Iris pigment epithelial cell (primary cell): ENCODE measurements at places on chromosomes 4 and X.

- no peak for DNase-seq
Observed at GRCh38 chr4:88567591-88567990, 24.7 kb upstream of the HERC3 start.

DNA sequence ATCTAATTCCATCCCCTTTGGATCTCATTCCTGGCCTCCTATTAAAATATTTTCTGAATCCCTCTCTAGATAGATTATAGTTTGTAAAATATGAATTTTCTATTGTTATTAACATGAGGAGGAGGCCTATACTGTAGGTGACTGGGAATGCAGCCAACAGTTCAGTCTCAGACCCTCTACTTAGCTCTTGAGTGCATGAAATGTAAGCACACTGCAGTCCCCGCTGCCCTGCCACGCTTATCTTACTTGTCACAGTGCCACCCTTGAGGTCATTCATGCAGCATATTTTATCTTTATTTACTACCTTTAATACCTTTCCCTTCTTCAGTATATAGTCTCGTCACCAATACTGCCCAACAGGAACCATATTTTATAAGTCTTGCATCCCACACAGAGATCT, 151.0 kb downstream of the CAMK2D start:
- no peak for DNase-seq

DNA sequence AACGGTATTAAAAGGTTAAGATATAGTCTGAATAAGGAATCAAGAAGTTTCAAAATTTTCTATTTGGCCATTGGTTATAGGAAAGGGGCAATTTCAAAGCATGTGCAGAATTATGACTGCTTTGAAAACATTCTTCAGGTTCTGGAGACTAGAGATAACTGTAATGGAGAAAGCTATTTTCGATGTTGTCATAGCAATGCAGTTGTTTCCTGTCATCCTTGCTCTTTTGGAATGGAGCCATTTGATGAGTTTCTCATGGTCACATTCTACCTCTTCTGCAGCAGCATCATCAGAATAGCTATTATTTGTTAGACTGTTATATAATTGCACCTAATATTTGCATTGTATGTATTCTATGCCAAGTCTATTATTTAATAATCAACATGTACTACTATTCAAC, 368.2 kb upstream of the NR3C2 start:
- DNase-seq = no peak

DNA sequence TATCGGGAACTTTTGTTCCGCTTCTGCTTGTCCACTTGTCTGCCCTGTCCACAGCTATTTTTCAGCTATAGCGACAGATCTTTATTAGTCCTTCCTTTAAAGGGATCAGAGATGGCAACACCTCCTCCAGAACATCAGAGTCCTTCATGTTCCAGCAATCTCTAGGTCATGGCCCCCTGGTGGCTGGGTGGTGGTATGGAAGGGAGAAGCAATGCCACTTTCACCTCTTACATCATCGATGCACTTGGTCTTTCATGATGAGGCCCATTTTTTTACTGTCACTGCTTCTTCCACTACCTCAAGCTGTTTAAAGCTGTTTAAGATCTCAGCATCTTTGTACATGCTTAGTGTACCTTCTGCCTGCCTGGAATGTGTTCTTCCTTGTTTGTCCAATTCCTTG, 106.7 kb downstream of the ARHGAP6 start:
- DNase-seq = no peak

- DNase-seq = peak; percentile 71
Observed at GRCh38 chrX:24149351-24150050, at the start of gene ZFX. ZFX (plus strand) TSS chrX:24149729; CDS start chrX:24172743, 23,014 bp downstream.

DNA sequence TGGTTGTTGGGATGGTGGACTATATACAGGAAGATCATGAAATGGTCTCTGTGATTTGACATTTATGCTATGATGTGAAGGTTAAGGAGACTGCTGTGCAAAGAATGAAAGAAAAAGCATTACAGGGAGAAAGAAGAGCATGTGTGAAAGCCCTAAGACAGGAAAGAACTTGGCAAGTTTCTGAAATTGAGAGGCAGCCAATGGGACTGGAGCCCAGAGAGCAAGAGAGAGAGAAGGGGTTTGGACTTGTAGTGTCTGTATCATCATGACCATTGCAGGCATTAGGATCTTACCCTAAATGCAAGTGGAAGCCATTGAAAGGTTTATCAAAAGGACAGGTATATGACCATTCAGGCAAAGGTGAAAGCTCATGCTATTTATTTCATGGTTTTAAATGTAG, 147.1 kb downstream of the NAA11 start:
- no peak for DNase-seq

DNA sequence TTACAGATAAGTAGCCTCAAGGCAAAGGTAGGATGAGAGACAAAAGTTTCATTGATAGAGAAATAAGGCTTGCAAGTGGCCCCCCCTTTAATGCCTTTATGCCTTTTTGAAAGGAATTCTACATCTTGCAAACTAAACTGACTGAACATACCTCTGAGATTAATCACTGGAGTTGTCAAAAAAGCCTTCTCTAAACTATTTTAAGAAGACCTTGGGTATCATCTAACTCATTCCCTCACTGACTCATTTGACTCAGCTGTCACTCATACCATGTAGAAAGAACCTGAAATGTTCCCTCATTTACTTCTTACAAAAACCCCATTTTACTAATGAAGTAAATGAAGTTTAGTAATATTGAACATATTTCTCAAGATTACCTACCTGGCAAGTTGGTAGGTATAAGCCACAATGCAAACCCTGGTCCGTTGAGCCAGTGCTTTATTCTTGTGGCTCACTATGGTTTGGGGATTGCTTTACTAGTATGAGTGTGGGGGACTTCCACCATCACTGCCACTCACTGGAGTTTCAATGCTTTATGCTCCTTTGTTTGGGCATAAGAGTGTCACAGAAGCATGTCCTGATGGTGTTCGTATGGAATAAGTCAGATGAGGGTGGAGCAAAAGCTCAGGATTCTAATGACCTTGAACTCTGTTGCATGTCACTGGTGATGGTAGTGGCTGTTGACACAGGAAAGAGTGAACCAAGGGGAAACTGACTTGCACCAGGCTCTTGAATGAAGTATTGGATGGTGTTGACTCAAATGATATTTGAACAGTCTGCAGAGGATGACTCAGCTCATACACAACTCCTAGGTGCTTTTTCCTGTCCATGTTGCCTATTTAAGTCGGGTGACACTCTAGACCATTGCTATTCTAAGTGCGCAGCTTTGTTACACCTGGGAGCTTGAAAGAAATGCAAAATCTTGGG, 305.5 kb upstream of the EMCN start:
- peak; percentile 71 for DNase-seq

GRCh38 chr4:159070742-159071141, 32.1 kb upstream of the RAPGEF2 start:
- peak; percentile 92 for DNase-seq

DNA sequence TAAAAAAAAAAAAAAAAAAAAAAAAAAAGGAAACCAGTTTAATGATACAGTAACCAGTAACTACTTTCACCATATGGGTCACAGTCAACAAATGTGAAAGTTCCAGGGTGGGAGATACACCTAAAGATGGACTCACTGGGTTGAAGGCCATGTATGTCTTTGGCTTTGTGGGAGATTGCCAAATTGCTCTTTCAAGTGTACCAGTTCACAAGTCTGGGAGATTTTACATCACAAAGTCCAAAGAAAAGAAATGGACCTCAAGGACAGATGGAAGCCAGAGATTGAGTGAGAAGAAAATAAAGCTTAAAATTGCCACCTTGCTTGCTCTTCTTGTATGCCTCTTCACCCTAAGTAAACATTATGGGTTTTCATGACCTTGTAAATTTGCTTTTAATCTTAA, 65.3 kb downstream of the NHS start:
- no peak for DNase-seq

DNA sequence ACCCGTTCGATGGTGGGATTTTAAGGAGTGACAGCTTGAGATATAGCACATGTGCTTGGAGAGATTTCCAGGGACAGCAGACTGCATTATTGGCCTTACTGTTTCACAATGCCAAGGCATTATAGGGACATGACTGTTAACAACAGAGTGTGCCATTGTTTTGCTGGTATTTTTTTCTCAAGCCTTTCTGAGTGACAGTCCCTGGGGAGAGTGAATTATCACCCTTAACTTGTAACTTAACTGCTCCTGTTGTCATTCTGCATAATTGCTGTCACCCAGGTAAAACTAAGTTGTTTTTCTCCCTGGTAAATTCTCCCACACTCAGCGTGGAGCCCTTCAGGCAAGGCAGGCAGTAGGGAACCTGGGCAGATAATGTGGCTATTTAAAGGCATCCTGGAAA, 989.2 kb upstream of the LCORL start:
- no peak for DNase-seq

GRCh38 chrX:71870208-71871098, 40.2 kb upstream of the NHSL2 start:
- no peak for DNase-seq
